ENCODE measurements at places on chromosomes 11 and 22.

- DNase-seq, result no peak
Observed at GRCh38 chr11:58880625-58881024, 36.1 kb upstream of the GLYATL2 start.

DNA sequence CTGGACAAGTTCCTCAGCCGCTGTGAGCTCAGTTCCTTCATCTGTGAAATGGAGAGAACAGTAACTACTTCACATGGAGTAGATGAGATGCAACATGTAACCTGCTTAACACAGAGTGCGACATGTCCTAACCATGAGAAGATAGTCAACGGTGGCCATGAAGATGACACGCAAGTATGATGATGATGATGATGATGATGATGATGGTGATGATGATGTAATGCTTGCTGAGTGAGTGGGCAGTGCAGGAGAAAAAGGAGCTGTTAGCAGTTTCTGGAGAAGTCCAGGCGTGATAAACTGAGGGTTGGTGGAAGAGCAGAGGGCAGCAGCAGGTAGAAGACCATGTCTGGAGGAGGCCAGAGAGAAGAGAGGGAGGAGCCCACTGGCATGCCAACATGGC is 90.8 kb upstream of the CD82 start:
- no peak for DNase-seq

GRCh38 chr11:2092464-2092910 is 46.7 kb downstream of the IGF2 start:
- no peak for DNase-seq

GRCh38 chr11:66479394-66480116 is 679 bp upstream of the DPP3 start:
- no peak for DNase-seq

All from inflammatory macrophage treated with lipopolysaccharide for 1 hour (primary cell).